Naive thymus-derived CD8-positive, alpha-beta T cell (primary cell): ENCODE measurements at places on chromosomes 11 and 22.

DNA sequence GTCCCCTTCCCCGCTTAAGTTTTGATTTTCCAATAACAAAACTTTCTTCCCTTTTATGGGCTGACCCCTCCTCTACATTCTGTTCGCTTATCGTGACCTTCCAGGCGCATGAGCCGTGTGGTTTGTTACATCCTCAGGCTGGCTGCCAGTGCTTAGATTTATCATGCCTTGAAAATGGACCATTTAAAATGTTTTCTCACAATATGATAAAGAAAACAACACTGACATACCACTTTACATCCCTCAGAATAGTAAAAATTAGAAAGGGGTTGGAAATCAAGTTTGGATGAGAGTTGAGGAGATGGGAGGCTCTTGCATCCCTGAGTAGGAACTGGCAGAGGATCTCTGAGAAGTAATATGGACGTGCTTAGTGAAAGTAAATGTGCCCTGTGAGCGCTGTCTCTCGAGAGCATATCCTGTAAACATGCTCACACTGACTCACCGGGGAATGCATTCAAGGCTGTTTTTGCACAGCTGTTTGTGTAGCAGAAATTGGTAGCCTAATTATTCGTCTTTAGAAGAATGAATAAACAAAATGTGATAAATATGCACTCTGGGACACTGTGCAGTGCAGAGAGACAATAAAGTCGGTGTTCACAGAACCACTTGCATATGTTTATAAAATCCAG lies 17.1 kb upstream of the TOLLIP start:
- peaks cover 13% of the 10 kb centered on the region for H3K36me3 ChIP-seq
- H3K4me1 ChIP-seq, result peaks cover 8% of the 10 kb centered on the region
- peak; percentile 15 for DNase-seq
- H3K27me3 ChIP-seq, result peaks cover 4% of the 10 kb centered on the region
- no peak overlapping the region for H3K27ac ChIP-seq

- peaks cover 3% of the 10 kb centered on the region for H3K27me3 ChIP-seq
- DNase-seq, result no peak
- no peak overlapping the region for H3K4me3 ChIP-seq
- no peaks in the 10 kb centered on the region for H3K36me3 ChIP-seq
- H3K27ac ChIP-seq, result no peak overlapping the region
These were observed 189.2 kb downstream of the CSNK2A3 start for GRCh38 chr11:11163669-11164333.

- no peak for DNase-seq
- H3K27me3 ChIP-seq, result no peaks in the 10 kb centered on the region
- H3K4me1 ChIP-seq, result peaks cover 17% of the 10 kb centered on the region
These were observed 1.1 kb upstream of the DDX6 start for GRCh38 chr11:118791961-118792569.

GRCh38 chr22:30609260-30610185 lies 2.5 kb downstream of the TCN2 start:
- no peaks in the 10 kb centered on the region for H3K36me3 ChIP-seq
- peaks cover 4% of the 10 kb centered on the region for H3K27me3 ChIP-seq
- H3K27ac ChIP-seq, result no peak overlapping the region
- H3K4me1 ChIP-seq, result peaks cover 6% of the 10 kb centered on the region

DNA sequence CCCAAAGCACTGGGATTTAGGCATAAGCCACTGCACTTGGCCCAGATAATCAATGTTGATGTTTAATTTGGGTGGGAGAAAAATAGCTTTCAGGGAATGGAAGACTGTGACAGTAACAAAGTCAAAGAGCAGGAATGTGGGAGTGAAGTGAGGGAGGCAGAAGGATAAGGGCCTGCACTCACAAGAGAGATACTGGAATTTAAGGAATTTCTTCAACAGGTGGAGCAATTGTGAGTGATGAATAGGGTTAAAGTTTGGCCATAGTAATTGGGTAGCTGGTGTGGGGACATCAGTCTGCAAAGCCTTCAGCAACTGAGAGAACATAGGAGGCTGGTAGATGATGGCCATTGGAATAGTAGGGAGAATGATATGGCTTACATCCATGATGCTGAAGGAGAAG lies 8.6 kb upstream of the APBB1 start:
- no peak overlapping the region for H3K4me3 ChIP-seq
- no peaks in the 10 kb centered on the region for H3K36me3 ChIP-seq
- H3K27me3 ChIP-seq, result peaks cover 3% of the 10 kb centered on the region
- peaks cover 4% of the 10 kb centered on the region for H3K4me1 ChIP-seq
- H3K27ac ChIP-seq, result no peak overlapping the region
- DNase-seq, result no peak

GRCh38 chr11:23540101-23540561 lies 679.9 kb upstream of the CCDC179 start:
- no peaks in the 10 kb centered on the region for H3K36me3 ChIP-seq
- peaks cover 2% of the 10 kb centered on the region for H3K4me1 ChIP-seq
- H3K27ac ChIP-seq, result no peak overlapping the region

DNA sequence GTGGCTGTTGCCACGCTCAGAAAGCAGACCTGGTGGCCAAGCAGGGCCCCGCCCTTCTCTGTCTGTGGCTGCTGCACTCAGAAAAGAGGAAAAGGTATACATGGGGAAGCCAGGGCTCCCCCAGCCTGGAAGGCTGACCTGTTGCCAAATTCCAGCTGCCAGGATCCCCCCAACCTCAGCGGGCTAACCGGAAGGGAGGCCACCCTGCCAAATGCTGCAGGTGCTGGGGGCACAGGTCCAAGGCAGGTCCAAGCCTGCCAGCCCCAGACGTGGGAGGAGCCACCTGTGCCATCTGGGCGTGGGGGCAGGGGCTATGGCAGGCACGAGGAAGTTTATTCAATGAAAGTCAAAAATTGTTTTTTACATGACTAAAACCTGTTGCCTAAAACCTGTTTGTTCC lies 2.6 kb downstream of the NPTXR start:
- H3K27me3 ChIP-seq, result no peaks in the 10 kb centered on the region
- no peak overlapping the region for H3K27ac ChIP-seq
- no peaks in the 10 kb centered on the region for H3K36me3 ChIP-seq
- no peak for DNase-seq

DNA sequence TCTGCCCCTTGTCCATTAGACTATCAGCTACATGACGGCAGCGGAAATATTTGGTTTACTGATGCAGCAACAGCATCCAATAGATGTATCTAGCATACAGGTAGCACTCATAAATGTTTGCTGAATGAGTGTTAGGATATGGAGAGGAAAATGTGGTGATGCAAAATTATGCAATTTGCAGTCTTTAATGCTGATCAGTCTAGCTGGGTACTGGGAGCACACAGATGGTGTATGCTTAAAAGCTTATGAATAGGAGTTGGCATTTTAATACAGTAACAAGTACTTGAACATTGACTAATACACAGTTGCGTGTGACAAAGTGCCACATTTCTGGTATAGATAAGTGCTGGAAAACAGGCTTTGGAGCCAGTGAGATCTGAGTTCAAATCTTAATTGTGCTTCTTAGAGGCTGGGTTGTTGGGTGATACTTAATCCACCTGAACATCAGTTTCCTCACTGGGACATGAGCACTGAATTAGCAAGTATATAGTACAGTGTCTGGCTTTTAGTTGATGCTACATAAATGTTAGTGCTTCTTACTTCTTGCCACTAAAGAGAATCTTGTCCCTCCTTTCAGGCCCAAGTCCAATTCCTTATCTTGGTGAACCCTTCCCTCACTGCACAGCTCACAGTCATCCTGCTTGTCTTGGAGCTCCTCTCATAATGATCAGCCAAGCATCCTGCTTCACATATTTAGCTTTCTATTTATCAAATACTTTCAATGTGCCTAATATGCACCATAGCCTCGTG lies 99.6 kb downstream of the TIMP3 start:
- no peak overlapping the region for H3K4me3 ChIP-seq
- no peak overlapping the region for H3K27ac ChIP-seq
- no peaks in the 10 kb centered on the region for H3K36me3 ChIP-seq
- no peak for DNase-seq
- no peaks in the 10 kb centered on the region for H3K4me1 ChIP-seq

- H3K27me3 ChIP-seq, result peaks cover 6% of the 10 kb centered on the region
- H3K27ac ChIP-seq, result no peak overlapping the region
- no peaks in the 10 kb centered on the region for H3K4me1 ChIP-seq
- DNase-seq, result no peak
- no peaks in the 10 kb centered on the region for H3K36me3 ChIP-seq
- no peak overlapping the region for H3K4me3 ChIP-seq
These were observed 114.4 kb downstream of the FBXO7 start for GRCh38 chr22:32589007-32589406.

DNA sequence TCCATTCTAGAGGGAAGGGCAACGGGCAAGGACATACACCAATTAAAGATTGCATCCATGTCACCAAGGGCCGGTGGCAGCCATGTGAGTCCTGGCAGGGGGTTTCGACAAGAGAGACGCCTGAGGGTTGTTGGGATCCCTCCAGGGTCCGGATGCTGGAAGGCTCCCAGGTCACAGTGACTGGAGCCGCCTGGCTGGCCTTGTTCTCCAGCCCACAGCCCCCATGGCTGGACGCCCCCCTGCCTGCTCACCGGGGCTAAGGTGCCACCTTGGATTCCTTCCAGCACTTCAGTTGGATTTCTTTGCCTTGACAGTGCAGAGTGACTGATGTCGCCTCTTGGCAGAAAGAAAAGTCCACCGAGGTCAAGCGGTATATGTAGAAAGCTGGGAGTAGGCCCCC lies 42.6 kb downstream of the ANO1 start:
- no peak overlapping the region for H3K27ac ChIP-seq
- H3K4me1 ChIP-seq, result no peaks in the 10 kb centered on the region
- no peak for DNase-seq
- no peaks in the 10 kb centered on the region for H3K36me3 ChIP-seq
- no peak overlapping the region for H3K4me3 ChIP-seq

GRCh38 chr11:64233913-64234586 lies at the start of gene VEGFB:
Gene VEGFB (plus strand): TSS chr11:64234584. CDS start chr11:64234834, 250 bp downstream.
- peaks cover 15% of the 10 kb centered on the region for H3K4me1 ChIP-seq
- H3K27ac ChIP-seq, result peak within 1 kb of the TSS; percentile 45
- no peaks in the 10 kb centered on the region for H3K36me3 ChIP-seq
- peak; percentile 71 for DNase-seq
- no peaks in the 10 kb centered on the region for H3K27me3 ChIP-seq

DNA sequence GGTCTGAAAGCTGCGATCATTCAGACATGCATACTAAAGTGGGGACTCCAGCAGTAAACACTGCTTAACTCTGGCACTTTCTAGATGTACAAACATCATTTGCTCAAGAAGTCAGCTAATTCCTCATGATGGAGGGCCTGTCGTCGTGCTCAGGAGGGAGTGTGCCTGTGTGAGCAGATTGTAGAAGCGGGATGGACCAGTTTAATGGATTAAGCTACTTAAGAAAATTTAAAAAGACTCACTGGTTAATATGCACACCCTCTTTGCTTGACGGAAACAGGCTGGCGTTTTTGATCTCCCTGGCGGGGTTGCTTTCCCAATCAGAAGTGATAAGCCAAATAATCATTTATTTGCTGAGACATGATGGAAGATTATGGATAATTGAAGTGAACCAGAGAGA lies 79.0 kb downstream of the LDLRAD3 start:
- DNase-seq, result no peak
- no peak overlapping the region for H3K27ac ChIP-seq
- H3K27me3 ChIP-seq, result peaks cover 7% of the 10 kb centered on the region
- H3K4me1 ChIP-seq, result no peaks in the 10 kb centered on the region
- no peak overlapping the region for H3K4me3 ChIP-seq

GRCh38 chr11:472272-472671 lies 22.2 kb downstream of the PTDSS2 start:
- no peak overlapping the region for H3K27ac ChIP-seq
- no peaks in the 10 kb centered on the region for H3K27me3 ChIP-seq
- no peak overlapping the region for H3K4me3 ChIP-seq
- no peaks in the 10 kb centered on the region for H3K4me1 ChIP-seq
- H3K36me3 ChIP-seq, result no peaks in the 10 kb centered on the region
- DNase-seq, result no peak

DNA sequence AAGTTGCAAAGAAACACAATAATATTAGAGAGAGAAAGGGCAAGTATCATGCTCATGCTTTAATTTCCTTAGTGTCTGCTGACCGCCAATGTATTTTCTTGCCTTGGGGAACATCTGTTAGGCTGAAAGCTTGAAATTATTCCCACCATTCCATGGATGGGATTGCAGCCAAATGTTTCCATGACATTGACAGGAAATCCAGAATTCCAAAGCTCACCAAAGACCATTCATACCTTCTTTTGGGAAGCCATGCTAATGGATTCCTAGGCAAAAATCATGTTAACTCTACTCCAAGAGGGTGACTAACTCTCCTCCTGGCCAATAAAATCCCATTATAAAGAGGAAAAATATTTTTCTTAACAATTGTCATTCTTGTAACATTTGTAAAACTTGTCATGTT lies 661.4 kb upstream of the FAT3 start:
- H3K27ac ChIP-seq, result no peak overlapping the region
- no peaks in the 10 kb centered on the region for H3K27me3 ChIP-seq
- H3K4me3 ChIP-seq, result no peak overlapping the region

DNA sequence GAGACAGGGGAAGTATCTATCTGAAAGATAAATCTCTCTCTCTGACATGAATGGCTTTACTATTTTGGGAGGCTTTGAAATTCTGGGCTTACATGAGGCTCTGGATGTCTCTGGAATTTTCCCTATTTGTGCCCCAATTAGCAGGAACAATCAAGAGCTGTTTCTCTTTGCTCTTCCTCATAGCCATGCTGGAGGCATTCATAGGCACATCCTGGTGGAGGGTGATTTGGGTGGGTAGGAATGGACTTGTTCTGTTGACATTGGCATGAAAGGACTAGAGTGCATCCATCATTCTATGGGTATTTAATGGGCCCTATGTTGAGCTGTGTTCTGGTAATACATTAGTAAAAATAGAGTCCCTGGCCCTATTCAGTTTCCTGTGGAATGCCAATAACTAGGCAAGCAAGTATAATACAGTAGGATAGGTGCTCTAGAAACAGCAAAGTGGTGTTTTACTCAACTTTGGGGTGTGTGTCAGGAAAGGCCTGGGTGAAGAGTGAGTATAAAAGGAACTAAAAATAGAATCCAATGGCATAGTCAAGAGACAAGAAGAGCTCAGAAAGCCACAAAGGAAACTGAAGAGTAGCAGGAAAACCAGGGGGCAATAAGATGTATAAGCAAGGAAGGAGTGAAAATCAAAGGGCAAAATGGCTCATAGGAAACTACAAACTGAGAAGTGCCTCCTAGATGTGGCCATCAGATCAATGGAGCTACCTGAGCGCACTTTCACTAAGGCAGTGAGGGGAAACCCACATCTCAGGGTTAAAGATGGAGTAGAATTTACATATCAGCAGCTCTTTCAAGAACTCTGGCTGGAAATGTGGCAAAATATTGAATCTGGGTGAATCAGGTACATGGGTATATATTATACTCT lies 45.0 kb downstream of the CWC15 start:
- H3K4me3 ChIP-seq, result no peak overlapping the region
- peaks cover 50% of the 10 kb centered on the region for H3K4me1 ChIP-seq
- H3K27me3 ChIP-seq, result no peaks in the 10 kb centered on the region

GRCh38 chr11:125192717-125193415 lies 28.3 kb downstream of the PKNOX2 start:
- no peak overlapping the region for H3K27ac ChIP-seq
- no peak overlapping the region for H3K4me3 ChIP-seq
- DNase-seq, result no peak
- peaks cover 45% of the 10 kb centered on the region for H3K27me3 ChIP-seq
- no peaks in the 10 kb centered on the region for H3K36me3 ChIP-seq

GRCh38 chr22:46731246-46732040 lies 6.6 kb downstream of the CERK start:
- no peaks in the 10 kb centered on the region for H3K27me3 ChIP-seq
- peak overlapping the region; percentile 61 for H3K4me3 ChIP-seq
- H3K27ac ChIP-seq, result peak overlapping the region; percentile 86
- peaks cover 74% of the 10 kb centered on the region for H3K4me1 ChIP-seq
- H3K36me3 ChIP-seq, result peaks cover 2% of the 10 kb centered on the region
